Left kidney (tissue), 8 donors: ENCODE measurements at places on chromosomes 4 and X. TPM values are rescaled to one million over a fixed set of nuclear protein-coding genes. Genes with fewer than 3 reads are reported as not detected.

DNA sequence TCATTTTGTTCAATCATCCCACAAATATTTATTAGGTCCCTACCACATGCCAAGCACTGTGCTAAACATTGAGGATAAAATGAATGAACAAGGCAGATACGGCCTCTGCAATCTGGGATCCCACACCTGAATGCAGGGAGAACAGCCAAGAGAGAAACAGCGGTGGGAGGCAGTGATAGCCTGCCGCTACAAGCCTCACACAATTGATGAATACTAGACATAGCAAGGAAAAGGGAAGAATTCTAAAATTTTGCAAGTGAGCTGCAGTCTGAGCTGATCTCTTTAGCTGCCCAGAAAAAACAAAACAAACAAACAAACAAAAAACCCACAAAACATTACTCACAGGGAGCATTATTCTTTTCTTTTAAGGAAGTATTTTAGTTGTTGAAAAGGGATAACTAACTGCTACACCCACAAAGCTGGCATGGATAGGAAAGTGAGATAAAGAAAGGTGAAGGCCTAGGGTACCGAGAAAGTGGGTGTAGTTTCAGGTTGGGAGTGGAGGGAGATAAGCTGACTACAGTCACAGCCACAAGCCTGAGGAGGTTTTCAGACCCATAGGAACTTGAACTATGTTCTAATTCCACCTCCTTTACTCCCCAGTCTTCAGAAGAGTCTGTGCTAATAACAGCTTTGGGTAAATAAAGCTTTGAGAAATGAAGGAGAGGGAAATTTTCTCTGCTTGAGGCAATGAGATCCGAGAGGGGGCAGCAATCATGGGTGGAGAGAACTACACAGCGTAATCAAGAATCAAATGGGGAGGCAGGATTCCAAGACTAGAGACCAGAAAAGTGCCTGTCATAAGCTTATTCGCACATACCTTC lies 85.4 kb downstream of the SH3RF1 start:
- DNase-seq = no peak

DNA sequence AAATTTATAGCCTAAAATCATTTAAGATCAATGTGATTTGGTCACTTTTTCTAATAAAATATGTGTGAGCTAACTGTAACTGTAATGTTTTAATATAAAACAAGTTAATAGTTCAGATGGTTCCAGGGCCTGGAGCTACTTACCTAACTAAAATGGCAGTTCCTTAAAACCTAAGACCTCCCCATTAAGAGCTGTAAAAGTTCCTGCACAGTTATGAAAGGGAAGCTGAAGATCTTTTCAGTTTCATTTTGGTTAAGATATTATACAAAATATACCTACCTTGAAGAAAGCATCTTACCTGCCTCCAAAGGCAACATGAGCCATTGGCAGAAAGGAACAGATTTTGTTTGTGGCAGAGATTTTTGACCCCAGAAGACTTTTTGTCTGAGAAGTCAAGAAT lies 30.1 kb downstream of the HPF1 start:
- DNase-seq = no peak

DNA sequence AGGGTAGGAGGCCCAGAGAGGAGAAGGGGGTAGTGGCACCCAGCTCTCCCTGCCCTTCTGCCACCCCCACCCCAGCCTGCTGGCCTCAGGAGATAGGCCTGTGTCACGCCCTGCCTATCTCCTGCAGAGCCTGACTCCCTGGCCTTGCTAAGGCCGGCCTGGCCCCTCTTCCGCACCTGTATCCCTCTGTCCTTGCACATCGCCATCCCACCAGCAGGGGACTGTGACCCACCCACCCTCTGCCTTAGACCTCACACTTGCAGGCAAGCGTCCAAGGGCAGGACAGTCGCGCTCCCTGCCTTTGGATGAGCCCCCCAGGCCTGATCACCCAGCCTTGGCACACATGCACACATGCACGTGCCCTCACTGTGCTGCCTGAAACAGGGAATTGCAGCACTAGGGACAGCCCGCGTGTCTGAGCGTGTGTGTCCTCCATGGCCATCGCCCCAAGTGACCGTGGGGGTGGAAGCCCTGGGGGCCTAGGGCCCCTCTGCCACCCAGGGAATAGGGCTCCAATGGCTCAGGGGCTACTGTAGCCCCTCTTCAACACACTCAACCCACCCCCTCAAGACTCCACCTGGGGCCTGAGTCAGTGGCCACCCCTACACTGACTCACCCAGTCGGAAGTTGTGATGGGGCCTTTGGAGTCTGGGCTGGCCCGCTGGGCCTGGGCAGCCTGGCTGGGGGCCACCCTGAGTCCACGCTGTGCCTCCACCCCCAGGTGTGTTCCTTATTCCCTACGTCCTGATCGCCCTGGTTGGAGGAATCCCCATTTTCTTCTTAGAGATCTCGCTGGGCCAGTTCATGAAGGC lies 2.1 kb downstream of the SLC6A8 start:
- no peak for DNase-seq

GRCh38 chr4:103074744-103075434 lies 1.7 kb downstream of the SLC9B2 start:
- DNase-seq = no peak

- no peak for DNase-seq
Observed at GRCh38 chr4:54566608-54567007, 91.1 kb upstream of the KIT start.

Gene MECP2
- polyA plus RNA-seq = 29.0 TPM

Gene FDCSP
- polyA plus RNA-seq = 0.58 TPM
